Stimulated activated CD8-positive, alpha-beta memory T cell treated with anti-CD3 and anti-CD28 coated beads, Interleukin-2, amount 100 ng/mL, for 1 hour (primary cell): ENCODE measurements at places on chromosomes 2 and 18.

DNA sequence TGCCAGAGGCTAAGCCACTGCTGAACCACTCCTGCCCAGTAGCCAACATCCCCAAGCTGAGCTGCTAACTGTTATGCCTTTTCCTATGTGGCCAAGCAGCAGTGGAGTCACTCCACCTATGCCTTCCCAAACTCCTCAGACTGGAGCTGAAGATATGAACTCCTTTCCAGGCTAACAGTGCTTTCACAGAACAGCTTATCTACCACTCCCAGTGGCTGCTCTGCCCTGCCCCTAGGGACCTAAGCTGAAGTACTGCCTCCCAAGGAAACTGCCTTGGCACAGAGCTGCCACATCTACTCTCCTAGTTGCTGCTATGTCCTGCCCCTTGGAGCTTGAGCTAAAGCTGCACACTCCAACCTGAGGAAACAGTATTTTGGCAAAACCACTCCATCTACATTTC is 275.9 kb downstream of the RBM43 start:
- DNase-seq, result no peak

DNA sequence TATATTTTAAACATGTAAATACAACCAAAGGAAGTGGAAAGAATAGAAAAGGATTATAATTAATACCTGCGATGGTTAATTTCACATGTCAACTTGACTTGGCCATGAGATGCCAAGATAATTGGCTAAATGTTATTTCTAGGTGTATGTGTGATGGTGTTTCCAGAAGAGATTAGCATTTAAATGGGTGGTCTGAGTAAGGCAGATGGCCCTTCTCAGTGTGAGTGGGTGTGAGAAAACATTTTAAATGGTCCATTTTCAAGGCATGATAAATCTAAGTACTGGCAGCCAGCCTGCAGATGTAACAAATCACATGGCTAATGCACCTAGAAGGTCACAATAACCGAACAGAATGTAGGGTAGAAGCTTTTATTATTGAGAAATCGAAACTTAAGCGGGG is 99.6 kb upstream of the CDH7 start:
- no peak for DNase-seq

DNA sequence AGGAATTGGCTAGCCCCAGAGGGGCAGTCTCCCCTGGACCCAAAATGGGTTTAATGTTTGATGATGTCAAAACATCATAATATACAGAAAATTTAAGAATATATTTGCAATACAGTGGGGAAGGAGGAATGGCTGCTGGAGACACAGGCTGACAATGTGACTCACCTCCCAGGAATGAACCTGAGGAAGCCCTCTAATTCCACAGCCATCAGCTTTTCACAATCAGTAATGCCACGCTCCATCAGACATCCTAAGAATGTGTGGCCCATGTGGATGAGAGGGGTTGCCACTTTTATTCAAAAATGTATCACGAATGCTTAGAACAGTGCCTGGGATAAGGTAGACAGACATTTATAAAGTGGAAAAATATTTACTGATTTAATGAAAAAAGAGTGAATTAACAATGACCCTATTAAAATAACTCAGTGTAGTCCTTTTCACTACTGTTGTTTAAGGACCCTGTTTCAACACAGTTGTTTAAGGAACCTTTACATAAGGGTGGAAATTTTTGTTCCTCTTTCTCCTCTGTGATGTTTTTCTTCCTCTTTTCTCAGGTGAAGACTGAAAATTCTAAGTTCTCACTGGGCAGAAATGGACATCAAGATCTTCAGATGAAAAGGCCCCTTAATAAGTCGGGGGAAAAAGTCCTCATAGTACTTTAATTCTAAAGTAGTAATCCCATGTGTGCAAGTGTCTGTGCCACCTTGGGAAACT is 17.5 kb upstream of the TMEM163 start:
- no peak for DNase-seq

GRCh38 chr18:75797046-75797445 is 369.5 kb upstream of the SMIM21 start:
- no peak for DNase-seq

GRCh38 chr2:6297238-6297637 is 568.5 kb downstream of the CMPK2 start:
- DNase-seq, result no peak

DNA sequence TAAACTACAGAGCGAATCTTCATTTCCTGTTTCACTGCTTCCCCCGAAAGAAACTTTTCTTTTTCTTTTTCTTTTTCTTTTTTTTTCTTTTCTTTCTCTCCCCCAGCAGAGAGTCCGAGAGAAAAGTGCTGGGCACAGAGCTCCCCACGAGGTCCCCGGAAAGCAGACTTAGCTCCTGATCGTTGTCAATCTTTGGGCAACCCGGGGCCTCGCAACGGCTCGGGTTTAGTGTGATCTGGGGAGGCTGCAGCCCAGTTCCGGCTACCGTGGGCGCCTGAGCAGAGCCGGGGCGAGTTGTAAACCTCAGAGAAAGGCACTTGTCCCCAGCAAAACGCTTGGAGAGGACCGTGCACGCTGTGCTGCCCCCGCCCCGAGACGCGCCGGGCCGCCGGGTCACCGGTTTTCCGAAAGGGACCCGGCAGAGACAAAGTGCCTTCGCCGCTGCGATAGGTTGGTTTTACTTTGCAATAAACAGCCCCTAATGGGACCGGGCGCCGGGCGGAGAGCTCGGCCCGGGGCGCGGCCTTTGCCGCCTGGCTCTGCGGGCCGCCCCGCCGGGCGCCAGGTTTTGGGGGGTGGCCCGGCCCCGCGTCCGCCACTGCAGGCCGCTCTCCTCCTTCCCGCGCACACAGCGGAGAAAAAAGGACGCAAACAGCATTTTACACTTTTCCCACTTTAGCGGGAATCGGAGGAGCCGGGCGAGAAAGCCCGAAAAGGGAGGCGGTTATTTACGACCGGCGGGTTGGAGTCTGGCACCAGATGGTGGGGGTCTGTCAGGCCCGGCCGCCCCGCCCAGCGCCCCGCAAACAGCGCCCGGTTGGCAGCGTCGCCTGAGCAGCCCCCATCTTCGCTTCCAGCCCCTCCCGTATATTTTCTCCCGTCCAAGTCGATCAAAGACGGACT is 136.0 kb downstream of the INSIG2 start:
- peak; percentile 9 for DNase-seq

GRCh38 chr18:4352746-4353551 is 102.2 kb downstream of the DLGAP1 start:
- no peak for DNase-seq

- DNase-seq, result no peak
These were observed 237.9 kb downstream of the CCDC102B start for GRCh38 chr18:69035756-69036155.

GRCh38 chr2:184346338-184346862 is 251.9 kb upstream of the ZNF804A start:
- DNase-seq, result no peak

- DNase-seq, result no peak
These were observed 560.9 kb downstream of the LRP1B start for GRCh38 chr2:141569941-141570340.

DNA sequence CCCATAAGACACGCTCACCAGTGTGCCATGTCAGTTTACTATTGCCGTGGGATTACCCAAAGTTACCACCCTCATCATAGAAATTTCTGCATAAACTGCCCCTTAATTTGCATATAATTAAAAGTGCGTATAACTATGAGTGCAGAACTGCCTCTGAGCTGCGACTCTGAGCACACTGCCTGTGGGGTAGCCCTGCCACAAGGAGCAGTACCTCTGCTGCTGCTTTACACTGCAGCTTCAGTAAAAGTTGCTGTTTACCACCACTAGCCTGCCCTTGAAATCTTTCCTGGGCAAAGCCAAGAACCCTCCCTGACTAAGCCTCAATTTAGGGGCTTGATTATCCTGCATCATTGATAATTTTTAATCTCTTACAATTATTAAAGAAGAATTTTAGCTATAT is 213.9 kb upstream of the MAP2 start:
- no peak for DNase-seq

DNA sequence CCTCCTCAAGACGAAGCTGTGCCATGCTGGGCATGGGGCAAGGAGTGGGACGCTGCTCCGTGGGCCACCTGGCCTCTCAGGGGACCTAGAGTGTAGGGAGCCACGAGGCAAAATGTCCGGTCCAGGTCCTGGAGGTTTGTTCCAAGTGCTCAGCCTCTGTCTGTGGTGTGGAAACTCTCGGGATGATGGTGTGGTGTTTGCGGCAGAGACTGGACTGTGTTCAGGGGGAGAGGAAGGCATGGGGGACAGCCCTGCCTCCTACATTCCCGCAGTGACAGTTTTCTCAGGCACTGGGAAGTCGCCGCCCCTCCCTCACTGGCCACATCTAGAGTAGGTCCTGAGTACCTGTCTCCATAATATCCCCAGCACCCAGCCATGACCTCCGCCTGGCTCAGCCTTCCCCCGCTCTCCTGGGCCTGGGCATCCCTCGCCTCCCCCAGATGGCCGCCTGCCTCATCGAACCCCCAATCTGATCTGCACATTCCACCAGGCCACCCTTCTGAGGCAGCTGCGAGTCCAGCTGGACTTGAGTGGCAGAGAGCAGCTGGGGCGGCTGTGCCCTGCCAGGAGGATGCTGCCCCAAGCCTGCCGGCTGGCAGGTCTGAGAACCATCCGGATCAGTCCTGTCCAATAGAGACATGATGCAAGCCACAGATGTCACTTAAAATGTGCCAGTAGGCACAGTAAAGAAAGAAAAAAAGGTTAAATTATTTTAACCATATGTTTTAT is 6.2 kb downstream of the KCNIP3 start:
- DNase-seq, result no peak

DNA sequence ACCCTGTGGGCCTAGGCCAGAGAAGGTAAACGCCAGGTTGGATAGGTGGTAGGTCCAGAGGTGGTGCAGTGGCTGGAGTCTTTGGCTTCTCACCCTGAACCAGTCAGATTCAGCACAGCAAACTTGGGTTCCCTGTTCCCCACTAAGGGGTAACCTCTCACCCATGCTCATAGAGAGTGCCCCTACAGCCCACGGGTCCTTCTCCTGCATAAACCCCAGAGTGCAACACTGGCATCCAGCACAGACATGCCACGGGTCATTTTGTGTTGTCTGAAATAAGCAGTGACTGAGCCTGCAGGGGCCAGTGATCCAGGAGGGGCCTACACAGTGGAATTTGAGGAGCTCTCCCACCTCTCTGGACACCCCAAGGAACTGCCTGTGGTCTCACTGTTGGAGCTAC is 40.5 kb upstream of the ATP6V1B1 start:
- DNase-seq, result no peak

DNA sequence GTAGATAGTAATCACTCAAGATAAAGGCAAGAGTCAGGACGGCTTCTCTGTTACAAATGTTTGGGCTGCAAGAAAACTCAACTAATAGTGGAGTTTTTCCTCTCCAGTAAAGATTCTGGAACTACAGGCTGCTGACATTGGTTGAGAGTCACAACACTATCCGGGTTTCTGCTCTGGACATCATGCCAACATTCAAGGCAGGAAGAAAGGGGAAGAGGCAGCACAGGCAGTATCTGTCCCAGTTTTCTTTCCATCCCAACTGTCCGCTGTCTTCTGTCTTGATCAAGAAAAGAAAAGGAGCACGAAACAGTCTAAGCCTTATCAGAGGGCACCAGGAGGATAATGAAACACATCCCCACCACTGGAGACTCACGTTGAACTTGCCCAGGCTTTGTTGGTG is 132.1 kb downstream of the MAIP1 start:
- no peak for DNase-seq

DNA sequence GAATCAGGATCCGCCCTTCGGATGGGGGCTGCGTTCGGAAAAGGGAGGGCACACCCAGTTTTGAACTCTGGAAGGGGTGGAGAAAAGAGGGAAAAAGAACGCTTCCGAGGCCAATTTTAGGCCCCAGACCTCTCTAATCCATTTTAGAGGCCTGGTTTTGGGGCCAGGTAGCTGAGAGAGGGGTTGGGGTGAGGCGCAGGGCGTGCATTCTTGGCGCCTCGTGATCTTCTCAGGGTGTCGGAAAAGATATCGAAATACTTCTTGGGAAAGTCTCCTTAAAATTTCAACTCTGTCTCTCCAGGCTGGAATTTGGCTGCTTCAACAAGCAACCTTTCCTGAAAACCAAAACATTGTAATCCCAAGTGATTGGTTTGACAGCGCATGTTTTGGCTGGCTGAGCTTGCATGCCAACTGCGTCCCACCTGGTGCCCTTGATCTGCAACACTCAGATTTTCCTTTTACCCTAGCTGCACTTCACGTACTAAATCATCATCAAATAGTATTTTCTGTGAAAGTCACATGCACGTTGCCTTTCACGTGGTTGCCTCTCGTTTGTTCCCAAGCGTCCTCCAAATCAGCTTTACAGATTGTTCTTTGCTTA is 864 bp upstream of the XPO1 start:
- DNase-seq, result peak; percentile 17

DNA sequence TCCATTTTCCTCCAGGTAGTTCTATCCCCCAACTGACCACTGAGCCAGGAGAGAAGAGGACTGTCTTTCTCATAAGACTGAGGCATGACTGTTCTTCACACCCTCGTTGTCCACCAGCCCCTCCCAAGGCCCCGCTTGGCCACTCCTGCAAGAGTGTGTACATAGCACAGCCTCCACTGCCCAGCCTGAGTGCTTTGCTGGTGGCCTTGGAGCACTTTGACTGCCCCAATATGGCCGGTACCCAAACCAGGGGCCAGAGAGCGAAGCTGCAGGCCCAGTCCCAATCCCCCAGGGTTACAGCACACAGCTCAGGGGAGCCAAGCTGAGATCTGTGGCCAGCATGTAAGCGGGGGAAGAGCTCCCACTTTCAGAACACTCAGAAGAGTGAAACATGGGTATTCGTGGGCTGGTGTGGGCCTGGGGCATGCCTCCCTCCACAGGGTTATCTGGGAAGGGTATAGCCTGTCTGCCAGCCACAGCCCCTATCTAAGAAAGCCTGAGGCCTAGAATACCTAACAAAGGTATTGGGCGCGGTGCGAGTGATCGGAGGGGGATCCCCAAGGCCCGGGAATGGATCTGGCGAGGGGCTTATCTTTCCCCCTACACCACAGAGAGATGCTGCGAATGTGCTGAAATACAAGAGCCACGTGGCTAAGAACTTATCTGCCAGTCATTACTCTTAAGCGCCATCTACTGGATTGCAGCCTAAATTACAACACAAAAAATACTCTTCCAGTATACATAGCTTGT is 163.8 kb downstream of the WDPCP start:
- DNase-seq, result no peak

DNA sequence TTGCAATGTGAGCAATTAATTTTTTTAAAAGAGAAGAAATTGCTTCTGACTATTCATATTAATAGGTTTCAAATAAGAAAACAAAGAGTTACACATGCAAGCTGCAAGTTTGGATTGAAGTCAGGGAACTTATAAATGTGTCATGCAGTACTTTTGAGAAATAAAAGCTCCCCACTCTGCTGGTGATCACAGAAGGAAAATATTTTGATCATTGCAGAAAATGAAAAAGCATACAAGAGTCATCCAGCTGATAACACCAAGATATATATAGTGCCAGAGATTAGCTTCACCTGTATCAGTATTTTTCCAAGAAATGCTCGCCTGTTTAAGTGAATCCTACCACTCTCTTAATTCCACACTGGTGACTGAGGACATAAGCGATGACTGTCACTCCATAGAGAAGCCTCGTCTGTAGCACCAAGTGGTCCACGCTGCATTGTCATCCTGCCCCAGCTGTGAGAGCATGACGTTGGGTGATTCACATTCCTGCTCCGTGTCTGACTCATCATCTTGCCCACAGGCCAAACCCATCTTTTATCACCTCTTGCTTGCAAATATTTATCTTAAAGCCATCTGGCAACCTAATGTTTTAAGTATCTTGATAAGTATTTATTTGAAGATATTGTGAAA is 178.0 kb downstream of the ASXL3 start:
- DNase-seq, result no peak
